ENCODE measurements at places on chromosomes 3 and 15.
A peak's percentile ranks its signal among the peaks of the same experiment; 100 is the strongest.

- no peak for DNase-seq
Observed at GRCh38 chr3:187896646-187897045, 151.4 kb upstream of the BCL6 start.

- DNase-seq, result peak; percentile 35
Observed at GRCh38 chr3:169256796-169257522, 406.6 kb downstream of the MECOM start.

DNA sequence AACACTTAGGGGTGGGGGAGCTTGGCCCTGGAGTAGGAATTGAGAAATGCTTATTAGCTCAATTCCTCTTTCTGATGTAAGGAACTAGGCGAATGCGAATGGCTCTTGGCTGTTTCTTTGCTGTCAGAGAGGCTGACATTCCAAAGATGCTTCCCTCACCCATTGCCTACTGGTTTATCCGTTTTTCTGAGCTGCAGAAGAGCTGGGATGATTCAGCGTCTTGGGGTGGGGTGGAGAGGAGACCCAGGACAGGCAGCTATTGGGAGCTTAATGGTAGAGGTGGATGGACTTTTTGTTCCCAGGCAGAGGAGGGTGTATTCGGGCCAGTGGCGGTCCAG, 9.8 kb downstream of the PLEKHO2 start:
- peak; percentile 86 for DNase-seq

- no peak for DNase-seq
Observed at GRCh38 chr3:178560759-178561158, 24.5 kb downstream of the KCNMB2 start.

GRCh38 chr3:112308151-112308911, 14.3 kb upstream of the SLC9C1 start:
- peak; percentile 28 for DNase-seq

DNA sequence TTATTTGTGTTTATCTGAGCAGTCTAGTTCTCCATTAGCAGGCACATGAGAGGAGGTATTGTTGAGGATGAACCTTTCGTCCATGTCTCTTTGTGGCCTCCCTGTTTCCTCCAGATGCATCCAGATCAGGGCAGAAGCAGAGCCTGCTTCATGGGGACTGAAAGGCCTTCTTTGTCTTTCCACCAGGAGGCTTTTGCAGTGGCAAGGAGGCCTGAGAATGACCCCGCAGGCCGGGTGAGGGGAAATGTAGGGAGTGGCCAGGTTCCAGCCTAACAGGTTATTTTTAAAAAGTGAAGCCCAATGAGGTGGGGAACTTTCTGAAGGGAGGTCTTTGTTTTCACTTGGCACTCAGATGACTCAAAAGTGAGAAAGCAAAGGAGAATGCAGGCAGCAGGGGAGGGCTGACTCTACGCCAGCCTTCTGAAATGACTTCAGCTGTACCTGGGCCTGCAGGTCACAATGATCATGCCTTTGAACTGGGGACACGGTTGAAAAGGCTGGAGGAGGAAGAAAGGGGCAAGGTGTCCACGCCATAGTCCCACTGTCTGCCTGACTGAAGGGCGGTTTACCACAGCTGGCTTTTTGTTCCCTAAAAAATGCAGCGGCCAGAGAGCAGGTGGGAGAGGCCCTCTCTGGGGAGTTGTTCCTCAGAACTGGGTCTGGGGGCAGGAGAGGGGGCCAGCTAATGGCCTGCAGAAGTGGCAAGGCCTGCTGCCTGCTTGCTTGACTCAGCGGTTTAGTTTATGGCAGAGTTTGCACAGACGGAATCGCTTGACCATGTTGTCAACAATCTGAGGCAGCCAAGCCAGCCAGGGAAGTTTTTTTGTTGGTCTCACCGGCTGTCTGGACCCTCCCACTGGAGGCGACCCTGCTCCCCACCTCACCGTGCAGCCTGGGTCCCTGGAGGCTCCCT, 28.7 kb downstream of the CMTM7 start:
- no peak for DNase-seq

DNA sequence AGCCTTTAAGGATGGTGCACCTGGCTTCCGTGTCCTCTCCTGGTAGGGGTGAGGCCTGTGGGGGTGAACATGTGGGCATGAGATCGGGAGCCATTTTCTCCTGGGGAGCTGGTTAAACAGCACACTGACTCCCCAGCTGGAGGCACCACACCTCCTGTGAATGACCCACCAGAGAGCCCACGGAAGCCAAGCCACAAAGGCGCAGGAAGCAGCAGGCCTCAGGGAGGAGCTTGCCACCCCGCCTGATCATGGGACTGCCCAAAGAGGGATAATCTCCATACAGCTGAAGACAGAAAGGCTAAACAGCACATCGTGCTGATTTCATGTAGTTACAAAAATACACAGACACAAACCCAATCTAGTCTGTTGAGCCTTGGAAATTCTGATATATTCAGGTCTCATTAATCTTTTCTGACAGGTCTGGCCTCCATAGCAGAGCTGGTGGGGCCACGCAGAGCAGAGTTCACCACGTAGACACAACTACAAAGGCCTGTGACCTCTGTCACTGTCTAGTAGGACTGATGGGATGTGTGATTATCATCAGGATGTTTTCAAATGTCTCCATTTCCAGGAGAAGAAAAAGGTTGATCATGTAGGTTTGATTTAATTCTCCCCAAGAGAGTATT, 75.2 kb downstream of the DUT start:
- no peak for DNase-seq

GRCh38 chr15:69297642-69298353, 914 bp upstream of the PAQR5 start:
- DNase-seq, result peak; percentile 11

- DNase-seq, result peak; percentile 52
Observed at GRCh38 chr3:177982034-177982433, 554.2 kb upstream of the KCNMB2 start.

DNA sequence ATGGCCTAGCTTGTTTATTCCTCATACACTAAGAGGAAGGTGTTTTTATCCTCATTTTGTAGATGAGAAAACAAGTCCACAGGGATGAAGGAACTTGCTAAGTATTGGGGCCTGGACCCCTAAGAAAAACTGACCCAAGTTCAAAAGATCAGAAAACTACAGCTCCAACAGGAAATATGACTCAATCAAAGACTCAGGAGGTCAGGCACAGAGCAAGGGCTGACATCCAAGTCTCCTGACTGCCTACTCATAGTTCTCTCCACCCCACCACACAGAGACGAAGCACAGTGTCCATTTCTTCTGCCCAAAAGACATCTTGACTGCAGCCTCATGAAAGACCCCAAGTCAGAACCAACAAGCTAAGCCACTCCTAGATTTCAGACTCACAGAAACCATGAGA, 26.9 kb upstream of the TPM1 start:
- peak; percentile 90 for DNase-seq

GRCh38 chr15:48190932-48191573, 412 bp upstream of the CTXN2 start:
- peak; percentile 64 for DNase-seq

DNA sequence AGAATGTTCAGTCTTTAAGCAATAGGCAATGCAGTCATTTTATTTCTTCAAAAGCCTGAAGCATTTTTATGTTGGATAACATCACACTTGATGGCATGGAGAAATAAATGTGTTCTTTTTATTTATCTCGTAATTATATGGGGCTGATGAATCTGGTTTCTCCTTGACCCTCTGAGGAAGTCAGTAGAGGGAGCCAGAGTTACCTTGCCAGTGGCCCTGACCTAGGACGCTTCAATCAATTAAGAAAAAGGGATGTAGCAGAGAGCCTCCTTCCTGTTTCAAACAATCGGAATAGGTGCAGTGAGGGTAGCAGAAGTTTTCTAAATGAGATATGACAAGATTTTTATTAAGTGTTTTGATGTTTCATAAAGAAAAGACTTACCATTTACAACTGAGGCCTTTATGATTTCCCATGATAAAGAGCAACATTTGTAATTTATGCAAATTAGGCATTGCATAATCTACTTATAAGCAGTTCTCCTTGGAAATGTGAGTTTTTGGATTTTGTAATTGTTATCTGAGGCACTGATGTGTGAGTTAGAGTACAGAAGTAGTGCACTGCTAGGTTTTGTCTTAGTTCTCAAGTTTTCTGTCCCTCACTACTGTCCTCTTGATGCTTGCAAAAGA, 129.1 kb downstream of the RAP2B start:
- peak; percentile 52 for DNase-seq

GRCh38 chr3:183117056-183117455, 17.8 kb upstream of the MCCC1 start:
- DNase-seq, result no peak

DNA sequence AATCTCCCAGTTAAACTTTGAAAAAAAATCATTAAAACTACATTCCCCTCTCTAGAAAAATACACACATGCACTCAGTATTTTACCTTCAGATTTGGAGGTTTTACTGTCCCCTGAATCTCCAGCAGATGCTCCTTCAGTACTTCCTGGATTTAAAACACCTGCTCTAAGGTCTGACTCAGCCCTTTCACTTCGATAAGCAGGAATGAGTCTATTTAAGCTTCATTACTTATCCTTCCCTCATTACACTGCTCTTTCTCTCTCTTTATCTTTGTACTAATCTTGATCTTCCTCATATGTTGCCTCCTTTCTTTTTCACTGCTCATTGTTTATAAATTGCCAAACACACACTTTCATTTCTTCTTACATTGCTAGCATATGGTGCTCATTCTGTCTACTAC, 443.9 kb downstream of the DIPK2A start:
- DNase-seq, result no peak

GRCh38 chr3:55728461-55729100, 241.5 kb upstream of the WNT5A start:
- DNase-seq, result no peak

GRCh38 chr3:171248426-171249111, 211.6 kb downstream of the TNIK start:
- no peak for DNase-seq

DNA sequence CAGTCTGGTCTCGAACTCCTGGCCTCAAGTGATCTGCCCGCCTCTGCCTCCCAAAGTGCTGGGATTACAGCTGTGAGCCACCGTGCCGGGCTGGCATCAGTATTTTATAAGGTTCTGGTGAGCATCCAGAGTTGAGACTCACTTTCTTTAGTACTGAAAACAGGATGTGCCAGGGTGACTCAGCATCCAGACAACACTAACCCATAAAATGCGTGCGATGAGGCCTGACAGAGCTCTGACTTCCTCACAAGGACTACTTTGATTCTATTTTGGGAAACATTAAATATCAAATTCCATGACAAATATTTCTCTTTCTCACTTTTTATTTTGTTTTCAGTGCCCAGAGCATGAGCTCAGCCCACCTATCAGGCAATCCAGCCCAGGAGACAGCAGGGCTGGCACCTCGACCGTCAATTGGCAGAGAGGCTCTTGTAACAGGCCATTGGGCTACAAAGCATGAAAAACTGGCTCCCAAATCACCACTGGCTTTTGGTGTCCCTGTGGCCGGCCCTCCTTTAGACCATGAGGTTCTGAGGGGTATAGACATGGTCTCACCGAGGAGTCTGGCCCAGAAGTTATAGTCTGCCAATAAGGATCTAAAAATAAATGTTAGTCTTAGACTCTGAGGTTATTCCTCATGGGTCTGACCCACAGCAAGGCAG, 75.0 kb downstream of the FEM1B start:
- DNase-seq, result peak; percentile 97

- peak; percentile 6 for DNase-seq
Observed at GRCh38 chr15:91853948-91854638, 585 bp downstream of the SLCO3A1 start.

GRCh38 chr3:125322166-125322565, 53.0 kb downstream of the ZNF148 start:
- DNase-seq, result peak; percentile 90

DNA sequence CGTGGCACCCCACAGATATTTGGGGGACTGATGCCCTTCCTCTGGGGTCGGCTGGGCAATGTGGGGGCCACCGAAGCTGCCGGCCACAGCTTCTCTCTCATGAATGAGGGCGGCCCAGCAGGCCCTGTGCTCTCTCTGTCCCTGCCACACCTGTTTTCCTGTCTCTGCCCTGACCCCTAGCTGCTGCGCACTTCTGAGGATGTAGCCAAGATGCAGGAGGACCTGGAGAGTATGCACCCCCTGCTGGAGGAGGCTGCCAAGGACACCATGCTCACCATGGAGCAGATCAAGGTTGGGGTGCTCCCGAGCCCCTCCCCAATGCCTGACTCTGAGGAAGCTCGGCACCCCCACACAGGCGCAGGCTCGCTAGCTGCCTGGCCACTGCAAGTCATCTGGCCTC, 59.7 kb downstream of the SEMA3G start:
- peak; percentile 37 for DNase-seq

DNA sequence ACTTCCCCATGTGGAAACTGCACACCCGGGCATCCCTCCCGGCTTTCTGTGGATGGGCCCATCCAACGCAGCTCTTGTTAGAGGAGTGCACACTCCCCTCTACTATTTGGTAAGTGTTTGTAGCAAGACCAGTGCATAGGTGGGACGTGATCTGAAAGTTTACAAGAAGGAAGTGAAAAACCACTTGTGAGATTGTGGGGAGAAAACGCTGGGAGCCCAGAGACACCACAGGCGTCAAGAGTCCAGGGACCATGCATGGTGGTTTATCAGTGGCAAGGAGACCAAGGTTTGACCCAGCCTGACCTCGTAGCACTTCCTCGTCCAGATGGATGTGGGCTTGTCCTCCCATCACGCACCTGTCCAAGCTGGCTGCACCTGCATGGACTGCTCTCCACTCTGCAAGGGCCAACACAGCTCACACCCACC, 51.6 kb downstream of the ATP10A start:
- no peak for DNase-seq

GRCh38 chr3:67946436-67946835, 292.0 kb upstream of the SUCLG2 start:
- DNase-seq, result no peak
